ENCODE measurements at places on chromosomes 3 and 15. TPM values are rescaled to one million over a fixed set of nuclear protein-coding genes. Genes with fewer than 3 reads are reported as not detected.

The CD96 gene
- total RNA-seq = not detected

The LSAMP gene
- total RNA-seq = 5.7 TPM

The SPINT1 gene
- total RNA-seq = 0.78 TPM

The MAP3K13 gene
- total RNA-seq = 19.3 TPM

The LMAN1L gene
- total RNA-seq = not detected

The SLC6A11 gene
- total RNA-seq = not detected

The GOLGA8J gene
- total RNA-seq = not detected

The MINDY4B gene
- not detected for total RNA-seq

The ATP13A4 gene
- 0.89 TPM for total RNA-seq

The CACNA2D2 gene
- total RNA-seq = not detected

The P3H2 gene
- 24.8 TPM for total RNA-seq

The SMCO1 gene
- total RNA-seq = not detected

The CPOX gene
- total RNA-seq = 37.4 TPM

The CSPG4 gene
- total RNA-seq = 63.0 TPM

The HCN4 gene
- total RNA-seq = not detected

The THRB gene
- not detected for total RNA-seq

The CSTA gene
- total RNA-seq = 0.59 TPM

The CPA3 gene
- total RNA-seq = not detected

The IL17RB gene
- not detected for total RNA-seq

The ATP8B4 gene
- 0.42 TPM for total RNA-seq

The CCR9 gene
- total RNA-seq = not detected

The ALG1L2 gene
- total RNA-seq = 0.55 TPM

The CHRD gene
- total RNA-seq = 0.55 TPM

Measured in smooth muscle cell of the umbilical artery (primary cell).